ENCODE measurements at places on chromosomes 13 and 19.

GRCh38 chr13:51287758-51288157 lies 51.7 kb upstream of the SERPINE3 start:
- DNase-seq = no peak

DNA sequence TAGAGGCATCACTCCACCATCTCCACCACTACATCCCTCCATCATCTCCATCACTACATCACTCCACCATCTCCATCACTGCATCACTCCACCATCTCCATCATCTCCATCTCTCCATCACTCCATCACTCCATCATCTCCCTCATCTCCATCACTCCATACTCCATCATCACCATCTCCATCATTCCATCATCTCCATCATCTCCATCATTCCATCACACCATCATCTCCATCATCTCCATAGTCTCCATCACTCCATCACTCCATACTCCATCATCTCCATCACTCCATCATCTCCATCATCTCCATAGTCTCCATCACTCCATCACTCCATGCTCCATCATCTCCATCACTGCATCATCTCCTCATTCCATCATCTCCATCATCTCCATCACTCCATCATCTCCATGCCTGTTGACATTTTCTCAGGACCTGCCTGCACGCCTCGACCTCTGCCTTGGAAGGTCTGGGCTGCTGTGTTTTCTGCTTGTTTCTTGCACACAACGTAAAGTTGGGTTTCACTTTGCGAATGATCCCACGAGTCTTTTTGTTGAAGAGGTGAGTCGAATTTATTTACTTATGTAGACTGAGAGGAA lies 21.2 kb upstream of the RASA3 start:
- no peak for DNase-seq

DNA sequence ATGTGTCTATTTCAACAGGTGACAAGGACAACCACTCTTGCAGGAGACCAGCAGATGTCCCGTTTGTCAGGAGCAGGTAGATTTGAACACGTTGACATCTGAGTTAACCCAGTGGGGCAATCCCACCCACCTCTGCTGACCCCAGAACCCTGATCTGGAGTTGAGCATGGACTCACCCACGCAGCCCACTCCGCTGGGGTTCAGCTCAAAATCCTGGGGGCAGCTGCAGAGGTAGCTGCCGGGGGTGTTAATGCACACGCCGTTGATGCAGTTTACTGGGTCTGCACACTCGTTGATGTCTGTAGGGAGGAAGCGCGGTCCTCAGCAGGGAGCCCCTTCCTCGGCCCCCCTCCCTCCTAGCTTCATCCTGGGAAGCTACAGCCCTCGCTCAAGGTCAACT lies 39.9 kb downstream of the FBN3 start:
- no peak for DNase-seq

DNA sequence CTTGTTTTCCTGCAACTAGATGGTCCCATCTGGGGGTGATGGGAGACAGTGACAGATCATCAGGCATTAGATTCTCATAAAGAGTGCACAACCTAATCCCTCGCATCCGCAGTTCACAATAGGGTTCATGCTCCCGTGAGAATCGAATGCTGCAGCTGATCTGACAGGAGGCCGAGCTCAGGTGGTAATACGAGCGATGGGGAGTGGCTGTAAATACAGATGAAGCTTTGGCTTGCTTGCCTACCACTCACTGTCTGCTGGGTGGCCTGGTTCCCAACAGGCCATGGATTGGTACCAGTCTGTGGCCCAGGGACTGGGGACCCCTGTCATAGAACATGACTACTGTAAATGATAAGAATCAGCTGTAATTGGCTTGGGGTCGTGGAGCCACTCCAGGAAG lies 28.0 kb downstream of the WDR88 start:
- no peak for DNase-seq

DNA sequence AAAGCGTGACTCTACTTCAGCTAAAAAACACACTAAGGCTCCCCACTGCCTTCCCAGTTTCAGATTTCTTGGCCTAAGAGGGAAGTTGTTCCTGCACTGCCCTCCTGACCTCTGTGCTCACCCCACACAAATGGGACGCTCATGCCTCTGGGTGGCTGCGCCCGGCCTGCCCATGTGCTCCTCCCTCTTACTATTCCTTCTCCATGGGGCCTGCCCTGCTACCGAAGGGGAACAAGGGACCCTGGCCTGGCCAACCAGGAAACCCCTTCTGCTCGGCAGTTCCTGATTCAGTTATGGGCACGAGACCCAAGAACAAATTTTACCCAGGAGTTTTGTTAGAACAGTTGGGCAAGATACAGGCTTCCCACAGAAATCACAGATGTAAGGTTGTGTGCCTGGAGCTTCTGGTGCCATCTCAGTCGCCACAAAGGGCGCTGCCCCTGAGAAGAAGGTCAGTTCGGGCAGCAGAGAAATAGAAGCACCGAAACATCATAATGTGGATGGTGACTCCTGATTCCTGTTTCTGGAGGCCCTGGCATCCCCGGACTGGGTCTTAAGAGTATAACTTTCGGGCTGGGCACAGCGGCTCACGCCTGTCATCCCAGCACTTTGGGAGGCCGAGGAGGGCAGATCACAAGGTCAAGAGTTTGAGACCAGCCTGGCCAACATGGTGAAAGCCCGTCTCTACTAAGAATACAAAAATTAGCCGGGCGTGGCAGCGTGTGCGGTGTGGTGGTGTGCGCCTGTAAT lies 5.4 kb upstream of the PLPP2 start:
- no peak for DNase-seq

DNA sequence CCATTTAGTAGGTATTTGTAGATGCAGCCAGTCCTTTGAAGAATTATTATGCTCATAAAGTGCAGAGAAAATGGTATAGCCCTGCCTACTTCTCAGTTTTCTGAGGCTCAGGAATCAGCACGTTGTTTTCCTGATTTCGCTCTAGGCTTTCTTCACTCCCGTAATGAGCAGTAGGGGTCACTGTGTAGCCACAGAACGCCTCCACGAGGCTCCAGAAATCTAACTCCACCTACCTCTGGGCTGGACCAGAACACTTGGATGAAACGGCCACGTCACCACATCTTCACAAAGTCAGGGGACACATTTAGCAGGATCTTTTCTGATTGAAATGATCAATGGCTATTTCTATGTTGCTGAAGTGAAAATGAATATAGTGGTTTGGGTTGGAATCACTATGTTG lies 49.8 kb upstream of the GTF3A start:
- DNase-seq = no peak

DNA sequence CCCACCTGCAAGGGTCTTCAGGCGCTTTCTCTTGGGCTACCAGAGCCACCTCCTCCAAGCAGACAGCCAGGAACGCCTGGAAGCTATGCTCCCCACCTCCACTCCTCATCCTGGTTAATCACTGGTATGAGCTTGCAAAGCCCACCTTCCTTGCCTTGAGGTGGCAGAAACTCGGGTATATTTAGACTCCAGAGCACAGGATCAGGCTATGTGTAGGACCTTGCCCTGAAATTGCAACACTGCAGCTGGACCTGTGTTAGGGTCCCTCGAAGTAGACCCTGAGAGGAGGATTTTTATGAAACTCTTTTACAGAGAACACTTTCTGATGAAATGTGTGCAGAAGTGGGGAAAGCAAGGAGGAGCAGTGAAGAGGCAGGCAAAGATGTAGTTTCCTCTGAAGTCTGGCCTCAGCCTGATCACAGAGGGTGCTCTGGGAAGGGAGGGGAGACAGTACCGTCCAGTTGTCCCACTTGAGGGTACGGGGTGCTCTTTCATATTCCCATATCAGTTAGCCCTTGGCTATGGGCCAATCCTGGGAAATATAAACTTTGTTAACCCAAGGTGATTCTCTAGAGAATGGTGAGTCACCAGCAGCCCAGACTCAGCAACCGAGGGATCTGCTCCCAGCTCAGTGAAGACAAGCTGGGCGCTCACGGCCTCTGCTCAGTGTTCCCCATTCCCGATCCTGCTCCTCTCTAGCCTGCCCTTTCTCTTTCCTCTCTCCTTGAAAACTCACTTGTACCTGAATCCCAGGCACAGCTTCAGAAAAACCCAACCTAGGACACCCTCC lies 157.9 kb downstream of the UQCRFS1 start:
- no peak for DNase-seq

DNA sequence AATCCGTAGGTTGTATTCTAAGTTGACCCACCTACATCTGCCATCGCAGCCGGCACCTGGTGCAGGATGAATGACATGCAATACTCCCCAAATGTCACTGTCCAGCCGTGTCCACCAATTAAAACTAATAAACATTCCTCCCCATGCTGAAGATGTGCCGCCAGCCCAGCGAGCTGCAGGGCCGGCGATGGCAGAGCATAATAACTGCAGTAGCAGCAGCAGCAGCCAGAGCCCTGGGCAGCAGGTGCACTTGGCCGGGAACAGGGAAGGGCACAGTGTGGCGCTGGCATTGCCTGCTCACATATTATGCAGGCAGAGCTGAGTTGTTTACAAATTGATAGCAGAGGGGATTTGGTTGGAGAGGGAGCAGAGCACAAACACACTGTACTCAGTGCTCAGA lies 754.9 kb downstream of the OLFM4 start:
- no peak for DNase-seq

- no peak for DNase-seq
These were observed 334.3 kb downstream of the DLEU7 start for GRCh38 chr13:50509167-50509566.

GRCh38 chr19:7307590-7308218 lies 13.5 kb upstream of the INSR start:
- DNase-seq = no peak

DNA sequence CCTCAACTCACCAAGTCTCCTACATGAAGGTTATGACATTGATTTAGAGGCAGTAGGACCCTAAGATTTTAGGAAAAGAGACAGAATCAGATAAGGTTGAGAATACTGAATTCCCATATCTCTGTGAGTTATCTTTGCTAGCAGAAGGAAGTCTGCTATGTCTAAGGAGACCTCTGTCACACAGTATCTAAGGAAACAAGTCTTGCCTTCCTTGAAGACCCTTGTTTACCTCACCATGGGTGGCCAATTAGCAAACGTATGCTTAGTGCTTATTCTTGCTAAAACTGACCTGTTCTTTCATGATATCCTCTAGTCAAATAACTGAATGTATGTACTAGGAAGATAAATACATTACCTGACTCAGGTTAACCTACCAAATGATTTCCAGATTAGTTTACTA lies 855.4 kb upstream of the SLITRK1 start:
- no peak for DNase-seq

DNA sequence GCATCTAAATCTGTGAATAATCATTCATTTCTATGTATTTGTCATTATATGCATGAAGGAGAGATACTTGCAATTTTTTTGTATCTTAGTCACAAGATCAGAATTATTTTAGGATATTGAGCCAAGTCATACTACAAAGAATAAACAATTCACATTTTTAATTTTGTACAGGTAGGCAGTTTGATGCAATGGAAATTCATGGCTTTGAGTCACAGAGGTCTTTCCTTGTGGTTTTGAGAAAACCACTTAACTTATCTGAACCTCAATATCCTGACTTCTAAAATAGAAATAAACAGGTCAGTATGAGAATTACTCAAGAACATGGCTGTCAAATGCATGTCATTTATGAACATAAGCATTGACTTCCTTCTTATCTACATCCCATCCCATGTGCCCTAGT lies 221.4 kb upstream of the SLC10A2 start:
- DNase-seq = no peak

DNA sequence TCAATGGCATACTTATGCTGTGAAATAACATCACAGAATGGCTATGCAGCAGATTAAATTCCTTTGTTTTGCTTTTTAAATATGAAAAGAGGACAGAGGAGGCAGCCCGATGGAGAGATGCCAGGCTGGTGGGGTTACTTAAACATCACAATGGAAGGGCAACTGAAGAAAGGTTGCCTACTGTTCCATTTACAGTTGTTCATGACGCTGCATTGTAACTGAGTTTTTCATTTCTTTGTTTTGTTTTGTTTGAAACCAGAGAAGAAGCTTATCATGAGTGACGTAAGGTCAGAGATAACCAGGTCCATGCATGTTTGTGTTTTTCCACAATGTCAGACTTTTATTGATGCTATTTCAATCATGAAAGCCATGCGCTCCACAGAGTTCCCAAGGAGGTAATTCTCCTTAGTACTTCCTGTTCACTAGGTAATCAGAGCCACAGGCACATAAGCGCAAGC lies 273.8 kb downstream of the LHFPL6 start:
- no peak for DNase-seq

GRCh38 chr13:45807520-45808099 lies 43.9 kb downstream of the SIAH3 start:
- DNase-seq = no peak

DNA sequence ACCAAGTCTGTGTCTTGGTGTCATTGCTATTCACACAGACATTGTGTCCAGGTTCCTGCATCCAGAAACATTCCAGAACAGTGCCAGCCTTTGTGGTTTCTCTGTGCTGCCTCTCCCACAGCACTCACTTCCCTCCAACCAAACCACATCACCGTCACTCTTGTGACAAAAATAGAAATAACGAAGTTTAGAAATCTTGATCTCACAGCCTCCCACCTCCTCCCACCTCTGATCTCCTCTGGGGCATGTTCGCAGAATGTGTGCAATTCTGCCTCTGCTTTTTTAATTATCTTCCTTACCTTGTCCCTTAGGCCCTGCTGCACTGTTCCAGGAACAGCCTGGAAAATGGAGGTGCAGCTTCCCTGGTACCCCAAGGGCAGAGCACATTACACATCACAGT lies 8.7 kb upstream of the SERPINE3 start:
- no peak for DNase-seq

DNA sequence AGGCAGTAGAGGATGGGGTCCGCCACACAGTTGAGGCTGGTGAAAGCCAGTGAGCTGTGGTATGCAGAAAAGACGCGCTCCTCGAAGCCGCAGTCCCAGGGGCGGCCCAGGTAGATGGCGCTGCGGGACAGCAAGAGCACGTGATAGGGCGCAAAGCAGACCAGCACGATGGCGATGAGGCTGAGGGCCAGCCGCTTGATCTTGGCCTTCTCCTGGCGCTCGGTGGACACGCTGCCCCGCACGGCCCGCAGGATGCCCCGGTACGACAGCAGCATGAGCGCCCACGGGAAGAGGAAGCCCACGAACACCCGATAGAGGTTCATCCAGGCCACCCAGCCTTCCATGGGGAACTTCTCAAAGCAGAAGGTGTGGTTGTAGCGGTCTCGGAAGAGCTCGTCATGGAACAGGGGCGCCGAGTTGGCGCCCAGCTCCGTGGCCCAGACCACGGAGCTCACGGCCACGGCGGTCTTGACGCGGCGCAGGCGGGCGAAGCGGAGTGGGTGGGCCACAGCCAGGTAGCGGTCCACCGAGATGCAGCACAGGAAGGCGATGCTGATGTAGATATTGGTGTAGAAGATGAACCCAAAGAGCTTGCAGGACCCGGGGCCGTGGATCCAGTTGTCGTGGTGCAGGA lies 6.5 kb upstream of the OPA3 start:
- DNase-seq = no peak

Measured in activated CD8-positive, alpha-beta memory T cell treated with anti-CD3 and anti-CD28 coated beads for 48 hours (primary cell).